ENCODE measurements at places on chromosomes 2 and 18.

DNA sequence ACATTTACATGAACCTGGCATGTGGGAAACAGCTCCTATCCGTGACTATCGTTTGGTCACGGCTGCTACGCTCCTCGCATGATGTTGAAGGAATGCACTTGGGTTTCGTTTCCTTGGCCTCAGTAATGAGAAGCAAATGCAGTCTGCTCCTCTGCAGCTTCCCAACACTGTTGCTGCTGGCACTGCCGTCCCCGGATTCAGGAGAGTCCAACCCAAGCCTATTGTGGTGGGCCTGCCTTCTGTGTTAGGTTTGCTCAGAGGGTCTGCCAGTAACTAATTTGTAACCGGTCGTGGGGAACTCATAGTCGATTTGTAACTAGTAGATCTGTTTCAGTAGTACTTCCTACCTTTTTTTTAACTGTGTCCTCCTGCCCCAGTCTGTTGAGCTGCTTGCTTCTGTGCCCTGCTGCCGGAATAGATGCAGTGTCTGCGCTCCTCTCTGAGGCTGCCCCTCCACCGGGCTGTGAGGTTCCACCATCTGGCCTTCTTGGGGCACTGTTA lies 58.4 kb downstream of the WDSUB1 start:
- DNase-seq = no peak

DNA sequence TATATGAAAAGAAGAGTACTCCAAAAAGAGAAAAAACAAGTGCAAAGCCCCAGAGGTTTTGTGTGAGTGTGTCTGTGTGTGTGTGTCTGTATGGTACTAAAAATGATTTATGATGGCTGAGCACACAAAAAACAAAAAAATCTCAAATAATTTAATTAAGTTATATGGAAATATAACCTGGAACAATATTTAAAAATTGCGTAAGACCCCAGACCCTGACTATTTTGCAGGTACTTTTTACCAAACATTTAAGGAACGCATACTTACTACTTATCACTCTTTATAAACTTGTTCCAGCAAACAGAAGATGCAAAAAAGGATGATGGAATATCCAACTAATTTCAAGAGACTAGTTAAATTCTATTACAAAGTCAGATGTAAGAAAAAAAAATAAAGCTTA lies 317.4 kb upstream of the KCNH7 start:
- DNase-seq = no peak

DNA sequence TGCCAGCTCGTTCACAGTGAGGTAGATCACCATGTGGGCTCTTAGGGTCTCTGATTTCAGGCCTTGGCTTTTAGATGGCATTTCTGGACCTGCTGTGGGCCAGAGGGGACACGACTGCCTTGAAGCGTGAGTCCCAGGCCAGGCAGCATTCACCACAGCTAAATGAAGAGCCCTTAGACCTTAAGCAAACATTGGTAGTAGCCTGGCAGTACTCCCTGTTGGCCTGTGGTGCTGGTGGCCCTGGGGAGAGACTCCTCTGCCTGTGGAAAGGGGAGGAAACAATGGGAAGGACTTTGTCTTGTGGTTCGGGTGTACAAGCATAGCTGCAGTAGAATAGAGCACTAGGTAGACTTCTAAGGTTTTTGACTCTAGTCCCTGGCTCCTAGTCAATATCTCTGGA lies 456.0 kb upstream of the DCC start:
- DNase-seq = no peak

- no peak for DNase-seq
Measured at GRCh38 chr2:66827851-66828250, 392.9 kb downstream of the MEIS1 start.

DNA sequence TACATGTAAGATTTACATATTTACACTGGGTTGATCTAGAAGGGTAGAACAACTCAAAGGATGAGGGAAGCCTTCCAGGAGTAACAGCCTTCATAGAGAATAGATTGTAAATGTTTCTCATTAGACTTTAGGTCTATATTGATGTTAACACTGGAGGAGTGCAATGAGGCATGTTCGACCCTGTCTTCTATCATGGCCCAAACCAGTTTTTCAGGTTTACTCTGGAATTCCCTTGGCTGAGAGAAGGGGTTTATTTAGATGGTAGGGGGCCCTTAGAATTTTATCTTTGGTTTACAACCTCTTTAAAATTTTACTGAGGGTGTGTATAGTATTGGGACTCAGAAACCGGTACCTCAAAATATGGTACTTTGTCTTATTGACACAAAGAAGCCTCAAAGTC lies 634.9 kb upstream of the PIK3C3 start:
- DNase-seq = no peak

DNA sequence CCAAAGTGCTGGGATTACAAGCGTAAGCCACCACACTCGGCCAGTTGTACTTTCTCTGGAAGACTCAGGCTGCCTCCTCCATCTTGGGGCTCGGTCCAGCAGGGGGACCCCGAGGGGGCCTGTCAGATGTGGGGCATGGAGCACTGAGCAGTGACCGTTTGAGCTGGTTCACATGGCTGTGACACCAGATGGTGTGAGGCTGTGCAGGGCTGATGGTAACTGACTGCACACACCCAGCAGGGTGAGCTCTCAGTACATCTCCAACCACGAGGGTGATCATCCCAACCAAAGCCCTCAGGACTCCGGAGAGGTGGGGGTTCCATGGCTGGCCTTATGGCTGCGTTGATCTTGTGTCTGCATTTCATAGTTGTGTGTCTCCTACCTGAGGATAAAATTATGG lies 63.4 kb downstream of the FAM168B start:
- DNase-seq = no peak

DNA sequence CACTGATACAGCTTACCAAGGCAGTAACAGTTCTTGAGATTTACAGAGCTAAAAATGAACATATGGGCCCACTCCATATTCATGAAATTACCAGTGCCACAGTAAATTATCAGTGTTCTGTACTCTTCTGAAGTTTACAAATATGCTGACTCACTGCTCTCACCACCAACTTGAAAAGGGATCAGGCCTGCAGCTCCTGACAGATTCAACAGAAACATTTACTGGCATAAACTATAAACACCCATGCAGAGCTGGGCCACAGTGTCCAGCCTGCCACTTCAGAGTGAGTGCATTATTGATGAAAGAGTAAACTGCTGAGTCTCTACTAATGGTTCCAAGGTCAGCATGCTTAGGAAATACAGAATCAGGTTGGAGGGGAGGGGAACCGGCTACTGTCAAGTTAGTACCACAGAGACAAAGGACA lies 83.1 kb downstream of the FARSB start:
- no peak for DNase-seq

GRCh38 chr2:171723716-171724683 lies 36.7 kb downstream of the DYNC1I2 start:
- DNase-seq = no peak

- DNase-seq = no peak
Measured at GRCh38 chr2:49174750-49175149, 20.4 kb upstream of the FSHR start.

- no peak for DNase-seq
Measured at GRCh38 chr2:122663620-122664019, 908.2 kb downstream of the TSN start.

DNA sequence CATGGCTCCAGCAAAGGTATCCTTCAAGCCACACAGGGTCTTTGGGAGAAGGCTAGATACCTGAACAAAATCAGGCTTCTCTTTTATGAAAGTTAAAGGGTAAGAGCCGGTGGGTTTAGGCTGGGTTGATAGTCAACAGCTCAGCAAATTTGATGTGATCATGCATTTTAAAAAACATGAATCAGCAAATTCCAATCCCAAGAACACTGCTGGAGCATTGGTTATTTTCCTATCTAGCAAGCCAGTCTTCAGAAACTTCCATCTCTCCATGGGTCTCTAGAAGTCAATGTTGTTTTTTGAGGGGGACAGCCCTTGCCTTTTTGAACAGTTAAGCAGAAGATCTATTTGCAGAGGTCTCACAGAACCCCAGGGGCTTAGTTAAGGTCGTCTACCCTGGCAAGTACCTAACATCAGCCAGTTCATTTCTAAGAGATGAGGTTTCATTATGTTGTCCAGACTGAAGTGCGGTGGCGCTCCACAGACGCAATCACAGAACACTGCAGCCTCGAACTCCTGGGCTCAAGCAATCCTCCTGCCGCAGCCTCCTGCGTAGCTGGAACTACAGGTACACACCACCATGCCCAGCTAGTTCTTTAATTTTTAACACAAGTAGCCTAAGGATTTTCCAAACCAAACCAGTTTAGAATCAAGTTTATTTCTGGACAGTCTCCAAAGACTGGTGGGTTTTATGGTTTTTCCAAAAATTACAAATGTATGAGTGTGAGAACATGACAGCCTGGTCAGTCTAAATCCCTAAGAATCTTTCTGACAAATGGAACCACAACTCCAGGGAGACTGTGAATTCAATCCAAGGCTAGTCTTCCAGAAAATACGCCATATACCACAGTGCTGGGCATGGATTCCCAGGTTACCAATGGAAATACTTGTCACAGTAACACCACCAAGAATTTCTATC lies 4.1 kb upstream of the ZCCHC2 start:
- no peak for DNase-seq

DNA sequence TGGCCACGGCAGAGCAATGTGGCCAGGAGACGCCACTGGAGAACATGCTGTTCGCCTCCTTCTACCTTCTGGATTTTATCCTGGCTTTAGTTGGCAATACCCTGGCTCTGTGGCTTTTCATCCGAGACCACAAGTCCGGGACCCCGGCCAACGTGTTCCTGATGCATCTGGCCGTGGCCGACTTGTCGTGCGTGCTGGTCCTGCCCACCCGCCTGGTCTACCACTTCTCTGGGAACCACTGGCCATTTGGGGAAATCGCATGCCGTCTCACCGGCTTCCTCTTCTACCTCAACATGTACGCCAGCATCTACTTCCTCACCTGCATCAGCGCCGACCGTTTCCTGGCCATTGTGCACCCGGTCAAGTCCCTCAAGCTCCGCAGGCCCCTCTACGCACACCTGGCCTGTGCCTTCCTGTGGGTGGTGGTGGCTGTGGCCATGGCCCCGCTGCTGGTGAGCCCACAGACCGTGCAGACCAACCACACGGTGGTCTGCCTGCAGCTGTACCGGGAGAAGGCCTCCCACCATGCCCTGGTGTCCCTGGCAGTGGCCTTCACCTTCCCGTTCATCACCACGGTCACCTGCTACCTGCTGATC lies 4.9 kb downstream of the GPR17 start:
- no peak for DNase-seq

GRCh38 chr2:919672-920071 lies 31.0 kb upstream of the SNTG2 start:
- DNase-seq = no peak

DNA sequence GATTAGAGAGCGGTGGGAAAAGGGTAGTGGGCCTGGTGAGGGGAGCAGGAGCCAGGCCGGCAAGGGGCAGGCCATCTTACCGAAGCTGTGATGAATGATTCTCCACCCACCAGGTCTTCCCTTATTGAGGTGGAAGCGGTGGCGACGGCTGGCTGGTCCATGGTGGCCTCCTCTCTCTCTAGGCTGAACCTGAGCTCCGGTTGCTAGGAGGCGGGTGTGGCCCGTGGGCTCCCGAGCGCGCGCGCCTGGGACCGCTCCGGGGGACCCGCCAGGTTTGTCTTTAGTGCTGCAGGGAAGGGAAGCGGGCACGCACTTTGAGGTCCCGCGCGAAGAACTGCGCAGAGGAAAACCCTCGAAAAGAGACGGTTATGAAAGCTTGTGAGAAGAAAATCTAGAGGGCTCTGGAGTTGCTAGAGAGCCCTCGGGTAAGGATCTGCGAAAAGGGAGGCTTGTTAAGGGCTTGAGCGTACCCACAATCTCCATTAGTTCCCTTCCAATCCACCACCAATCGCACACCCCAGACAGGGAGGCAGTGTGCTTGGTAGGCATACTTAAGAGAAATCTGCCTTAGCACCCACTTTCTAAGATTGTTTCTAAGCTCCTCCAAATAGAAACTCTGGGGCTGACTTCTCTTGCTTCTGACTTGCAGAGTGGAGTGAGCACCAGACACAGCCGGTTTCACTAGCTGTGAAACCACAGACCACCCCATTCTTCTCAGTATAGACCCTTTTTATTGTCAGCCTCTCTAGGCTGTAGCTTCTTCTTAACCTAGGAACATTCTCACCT lies at the start of gene STPG4:
STPG4 (minus strand) TSS at position 218 of the 786 bp plus-strand sequence; CDS start at position 161, 57 bp downstream.
- DNase-seq = no peak

GRCh38 chr18:22509423-22509822 lies 91.7 kb upstream of the CTAGE1 start:
- DNase-seq = no peak

GRCh38 chr2:234446404-234447076 lies 50.3 kb downstream of the ARL4C start:
- peak; percentile 64 for DNase-seq

GRCh38 chr2:55861733-55862132 lies 61.8 kb downstream of the EFEMP1 start:
- no peak for DNase-seq

GRCh38 chr2:231807020-231807419 lies 20.8 kb downstream of the COPS7B start:
- DNase-seq = no peak

GRCh38 chr2:43798300-43798699 lies 24.5 kb downstream of the DYNC2LI1 start:
- no peak for DNase-seq

DNA sequence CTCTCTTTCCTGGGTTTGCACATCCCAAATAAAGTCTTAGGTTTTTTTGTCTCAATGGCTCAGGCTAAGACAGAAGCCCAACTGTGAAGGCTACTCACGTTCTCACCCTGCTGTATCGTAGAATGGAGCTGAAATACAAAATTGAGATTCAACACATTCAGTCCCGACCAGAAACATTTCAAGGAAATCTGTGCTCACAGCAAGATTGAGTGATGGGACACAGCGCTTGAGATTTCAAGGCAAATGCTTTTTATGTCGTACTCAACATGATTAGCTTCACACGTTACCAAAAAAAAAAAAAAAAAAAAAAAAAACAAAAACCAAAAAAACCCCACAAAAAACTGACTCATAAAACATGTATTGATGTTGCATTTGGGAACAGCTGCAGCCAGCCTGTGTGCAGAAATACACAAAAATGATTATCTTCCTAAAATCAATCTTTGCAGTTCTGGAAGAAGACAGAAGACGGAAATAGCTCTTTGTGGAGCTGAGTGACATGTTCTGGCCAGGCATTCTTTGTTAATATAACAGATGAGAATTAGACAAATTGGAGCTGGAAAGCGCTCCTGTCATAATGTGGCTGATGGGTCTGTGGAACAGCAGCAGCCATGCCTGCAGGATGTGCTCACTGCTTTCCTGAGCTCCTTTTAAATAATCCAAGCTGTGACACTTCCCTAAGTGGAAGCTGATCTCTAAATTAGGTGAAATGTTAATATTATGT lies 453.2 kb downstream of the LPIN1 start:
- DNase-seq = no peak

- no peak for DNase-seq
Measured at GRCh38 chr18:13401826-13402225, 183.3 kb downstream of the LDLRAD4 start.

DNA sequence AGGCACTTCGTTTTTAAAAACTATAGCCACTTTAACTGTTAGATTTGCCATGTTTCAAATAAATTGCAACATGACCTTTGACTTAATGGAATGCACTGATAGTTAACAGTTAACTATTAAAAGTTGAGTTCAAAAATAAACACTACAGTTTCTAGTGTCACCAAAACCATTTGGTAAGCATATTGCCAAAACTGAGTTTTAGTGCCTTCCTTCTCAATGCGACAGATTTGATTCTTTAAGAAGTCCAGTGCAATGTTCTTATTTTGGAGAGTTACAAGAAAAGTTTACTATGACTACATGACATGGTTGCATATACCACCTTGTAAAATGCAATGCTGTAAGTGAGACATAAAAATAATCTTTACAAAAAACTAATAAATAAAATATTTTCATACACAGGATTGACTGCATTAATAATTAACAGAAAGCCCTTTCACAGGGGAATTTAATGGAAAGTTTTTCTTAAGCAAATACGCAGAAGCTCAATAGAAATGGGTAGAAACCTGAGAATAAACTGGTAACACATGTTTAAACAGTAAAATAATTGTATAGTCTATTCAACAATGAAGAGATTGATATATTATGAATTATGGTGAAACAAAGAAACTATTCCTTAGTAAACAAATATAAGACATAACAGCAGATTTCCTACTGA lies 53.8 kb downstream of the GRB14 start:
- no peak for DNase-seq

Data from GM18507 (cell line).